ENCODE measurements at places on chromosomes 3 and 15.

DNA sequence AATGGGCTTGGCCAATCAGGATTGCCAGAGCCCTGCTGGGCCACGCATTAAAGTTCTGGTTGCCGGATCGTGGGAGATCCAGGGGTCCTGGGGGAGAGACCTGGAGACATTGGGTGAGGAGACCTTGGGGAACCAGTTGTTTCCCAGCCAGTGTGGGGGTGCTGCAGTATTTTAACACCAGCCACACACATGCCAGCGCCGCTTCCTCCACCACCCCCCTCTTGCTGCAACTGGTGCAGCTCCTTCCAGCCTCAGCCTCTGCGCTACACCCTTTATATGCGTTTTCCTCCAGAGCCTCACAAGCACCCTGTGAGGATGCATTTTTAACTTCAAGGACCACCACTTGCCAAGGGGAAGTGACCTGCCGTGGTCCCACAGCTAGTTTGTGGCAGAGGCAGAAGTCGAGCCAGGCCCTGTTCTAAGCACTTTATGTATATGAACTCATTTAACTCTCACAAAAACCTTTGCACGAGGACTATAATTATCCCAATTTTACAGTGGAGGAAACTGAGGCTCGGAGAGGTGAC lies 29.4 kb upstream of the GRIP2 start:
- no peak for DNase-seq

GRCh38 chr3:40313975-40314860 lies 4.7 kb downstream of the EIF1B start:
- no peak for DNase-seq

GRCh38 chr3:48107227-48107626 lies 81.0 kb downstream of the CDC25A start:
- no peak for DNase-seq

GRCh38 chr3:33798113-33798417 lies 365 bp upstream of the PDCD6IP start:
- no peak for DNase-seq

GRCh38 chr15:38004218-38004861 lies 69.9 kb downstream of the TMCO5A start:
- DNase-seq, result no peak

GRCh38 chr15:89157061-89157460 lies 64.3 kb downstream of the RLBP1 start:
- DNase-seq, result no peak

All from retinal pigment epithelial cell (primary cell).